HepG2 (cell line): ENCODE measurements at places on chromosomes 12 and 14.

DNA sequence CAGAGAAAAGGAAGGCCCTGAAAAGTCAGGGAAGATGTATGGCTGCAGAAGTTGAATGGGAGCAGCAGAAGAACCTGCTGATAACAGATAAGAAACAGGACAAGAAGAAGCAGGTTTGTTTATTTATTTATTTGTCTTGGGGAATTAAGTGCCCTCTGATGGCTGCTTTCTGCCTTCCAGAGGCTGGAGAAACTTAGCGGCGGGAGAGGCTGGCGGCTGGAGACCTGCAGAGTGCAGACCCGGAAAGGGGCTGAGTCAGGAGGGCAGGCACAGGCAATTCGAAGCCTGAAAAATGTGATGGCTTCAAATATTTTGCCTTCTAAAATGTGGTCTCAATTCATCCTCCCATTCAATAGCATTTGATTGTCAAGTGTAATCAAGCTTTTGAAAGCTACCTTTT lies 168.2 kb upstream of the GZMB start:
- H3K4me3 ChIP-seq: no peak overlapping the region
- H3K4me1 ChIP-seq: peaks cover 40% of the 10 kb centered on the region
- no peaks in the 10 kb centered on the region for H3K36me3 ChIP-seq
- H3K27ac ChIP-seq: no peak overlapping the region
- DNase-seq: no peak

- no peaks in the 10 kb centered on the region; the same call in 1 of the 2 replicates for H3K36me3 ChIP-seq
- no peaks in the 10 kb centered on the region; the same call in 2 of the 3 replicates for H3K27me3 ChIP-seq
- DNase-seq: no peak
Measured at GRCh38 chr12:62934239-62934798, 631 bp downstream of the PPM1H start.

- peaks cover 28% of the 10 kb centered on the region for H3K4me1 ChIP-seq
- H3K4me3 ChIP-seq: no peak overlapping the region
- H3K27ac ChIP-seq: no peak overlapping the region
- H3K36me3 ChIP-seq: no peaks in the 10 kb centered on the region
- H3K27me3 ChIP-seq: peaks cover 4% of the 10 kb centered on the region; the same call in 1 of the 3 replicates
- DNase-seq: peak; percentile 69
Measured at GRCh38 chr12:109432842-109433304, 44.2 kb downstream of the KCTD10 start.

- no peaks in the 10 kb centered on the region for H3K36me3 ChIP-seq
- H3K4me3 ChIP-seq: no peak overlapping the region
- peak; percentile 77 for DNase-seq
- no peak overlapping the region for H3K27ac ChIP-seq
- H3K4me1 ChIP-seq: no peaks in the 10 kb centered on the region
Measured at GRCh38 chr14:37985826-37986470, 221.8 kb upstream of the SSTR1 start.

GRCh38 chr14:54676812-54677708 lies 110.1 kb downstream of the SAMD4A start:
- H3K4me3 ChIP-seq: no peak overlapping the region
- no peak for DNase-seq
- peaks cover 20% of the 10 kb centered on the region for H3K4me1 ChIP-seq
- H3K27ac ChIP-seq: no peak overlapping the region

DNA sequence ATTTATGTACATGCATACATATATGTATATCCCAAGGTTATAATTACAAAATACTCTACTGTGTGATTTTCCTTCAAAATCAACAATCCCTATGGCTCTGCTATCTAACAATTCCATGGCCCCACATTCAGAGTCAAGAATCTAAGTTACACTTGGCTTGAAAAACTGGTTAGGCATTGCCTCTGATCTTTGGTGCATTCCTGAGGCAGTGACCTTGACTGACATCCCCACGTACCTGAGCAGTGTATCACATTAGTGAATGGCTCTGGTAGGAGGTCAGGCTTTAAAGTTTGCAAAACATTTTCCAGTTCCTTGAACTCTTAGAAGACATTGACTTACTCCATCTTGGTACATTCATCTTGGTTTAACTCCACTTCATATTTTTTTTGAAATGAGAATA lies 8.5 kb upstream of the STON2 start:
- H3K4me1 ChIP-seq: peaks cover 22% of the 10 kb centered on the region
- no peaks in the 10 kb centered on the region for H3K27me3 ChIP-seq
- H3K36me3 ChIP-seq: no peaks in the 10 kb centered on the region
- DNase-seq: peak; percentile 73
- H3K4me3 ChIP-seq: no peak overlapping the region

- H3K27me3 ChIP-seq: peaks cover 14% of the 10 kb centered on the region; the same call in 1 of the 3 replicates
- H3K4me1 ChIP-seq: peaks cover 6% of the 10 kb centered on the region; the same call in 1 of the 2 replicates
- H3K36me3 ChIP-seq: no peaks in the 10 kb centered on the region
- no peak overlapping the region for H3K27ac ChIP-seq
- DNase-seq: no peak
- no peak overlapping the region for H3K4me3 ChIP-seq
Measured at GRCh38 chr12:116604951-116605641, 45.9 kb downstream of the MAP1LC3B2 start.

GRCh38 chr14:71448431-71449315 lies 483.6 kb upstream of the RGS6 start:
- no peak for DNase-seq
- no peaks in the 10 kb centered on the region for H3K4me1 ChIP-seq
- no peaks in the 10 kb centered on the region for H3K36me3 ChIP-seq
- H3K27me3 ChIP-seq: no peaks in the 10 kb centered on the region

DNA sequence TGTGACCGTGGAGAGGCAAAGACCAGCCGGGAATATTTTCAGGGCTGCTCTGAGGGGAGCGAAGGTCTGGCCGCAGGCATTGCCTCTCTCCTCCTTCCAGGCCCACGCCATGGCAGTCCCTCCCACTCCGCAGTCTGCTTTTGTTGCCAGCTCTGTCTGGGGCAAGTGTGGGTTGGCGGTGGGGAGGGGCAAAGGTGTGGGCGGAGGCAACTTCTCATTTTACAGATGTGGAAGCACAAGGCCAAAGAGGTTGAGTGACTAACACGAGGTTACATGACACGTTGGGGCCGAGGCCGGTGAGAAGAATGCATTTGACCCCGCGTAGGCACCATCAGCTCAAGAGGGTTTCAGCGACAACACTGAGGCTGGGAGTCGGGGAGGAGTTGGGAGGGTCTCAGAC lies 6.1 kb upstream of the FAIM2 start:
- H3K36me3 ChIP-seq: no peaks in the 10 kb centered on the region
- peaks cover 25% of the 10 kb centered on the region; the same call in 2 of the 3 replicates for H3K27me3 ChIP-seq
- H3K4me3 ChIP-seq: no peak overlapping the region
- H3K4me1 ChIP-seq: peaks cover 9% of the 10 kb centered on the region; the same call in 1 of the 2 replicates
- H3K27ac ChIP-seq: no peak overlapping the region

GRCh38 chr12:109087250-109087649 lies 6.0 kb downstream of the ALKBH2 start:
- peak overlapping the region; percentile 38 for H3K27ac ChIP-seq
- no peak overlapping the region for H3K4me3 ChIP-seq
- H3K4me1 ChIP-seq: peaks cover 71% of the 10 kb centered on the region
- H3K36me3 ChIP-seq: peaks cover 43% of the 10 kb centered on the region
- DNase-seq: peak; percentile 82

DNA sequence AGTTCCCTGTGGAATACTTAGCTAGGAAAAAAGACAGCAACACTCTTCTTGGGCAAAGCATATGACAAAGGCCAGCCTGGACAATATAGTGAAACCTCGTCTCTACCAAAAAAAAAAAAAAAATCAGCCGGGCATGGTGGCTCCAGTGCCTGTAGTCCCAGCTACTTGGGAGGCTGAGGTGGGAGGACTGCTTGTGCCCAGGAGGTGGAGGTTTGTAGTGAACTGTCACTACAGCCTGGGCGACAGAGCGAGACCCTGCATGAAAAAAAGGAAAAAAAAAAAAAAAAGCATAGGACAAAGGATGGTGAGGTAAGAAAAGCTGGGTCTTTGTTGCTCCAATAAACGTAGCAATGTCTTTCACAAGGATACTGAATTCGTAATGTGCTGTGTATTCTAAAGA lies 1.1 kb downstream of the TXNDC16 start:
- DNase-seq: no peak
- peak overlapping the region; percentile 74 for H3K27ac ChIP-seq
- no peaks in the 10 kb centered on the region for H3K36me3 ChIP-seq
- H3K4me3 ChIP-seq: peak overlapping the region; percentile 66
- H3K27me3 ChIP-seq: no peaks in the 10 kb centered on the region
- H3K4me1 ChIP-seq: peaks cover 38% of the 10 kb centered on the region

DNA sequence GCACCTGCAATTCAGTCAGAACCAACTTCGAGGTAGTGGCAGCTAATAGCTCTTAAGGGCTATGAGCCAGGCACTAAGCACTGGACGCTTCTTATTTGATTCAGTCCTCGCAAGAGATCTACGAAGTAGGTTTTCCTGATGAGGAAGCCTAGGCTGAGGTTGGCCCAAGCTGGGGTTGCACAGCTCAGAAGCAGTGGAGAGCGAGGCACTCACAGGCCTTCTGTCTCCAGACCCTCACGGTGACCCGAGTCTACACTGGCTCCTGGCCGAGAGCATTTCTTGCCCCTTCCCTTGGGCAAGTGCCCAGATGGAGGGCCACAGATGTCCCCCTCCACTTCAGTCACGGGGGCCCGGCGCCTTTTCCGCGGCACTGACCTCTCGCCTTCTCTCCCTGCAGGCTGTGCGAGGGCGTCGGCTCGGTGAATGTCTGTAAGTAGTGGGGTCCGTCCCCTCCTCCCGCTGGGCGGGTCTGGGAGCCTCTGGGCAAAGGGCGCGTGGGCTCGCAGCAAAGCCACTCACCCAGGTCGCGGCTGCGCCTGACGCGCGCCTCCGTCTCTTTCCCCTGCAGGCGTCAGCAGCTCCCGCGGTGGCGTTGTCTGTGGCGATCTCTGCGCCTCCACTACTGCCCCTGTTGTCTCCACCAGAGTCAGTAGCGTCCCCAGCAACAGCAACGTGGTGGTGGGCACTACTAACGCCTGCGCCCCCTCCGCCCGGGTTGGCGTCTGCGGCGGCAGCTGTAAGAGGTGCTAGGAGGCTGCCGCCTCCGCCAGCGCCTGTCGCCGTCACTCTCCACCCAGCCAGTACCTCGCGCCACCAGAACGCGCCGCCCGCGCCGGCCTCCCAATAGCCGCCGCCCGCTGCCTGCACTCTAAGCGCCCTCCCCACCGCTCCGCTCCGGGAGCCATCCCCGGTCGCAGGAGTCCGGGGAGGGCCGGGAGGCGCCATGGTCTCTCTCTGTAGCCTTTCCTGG lies 13.1 kb downstream of the KRT83 start:
- H3K27ac ChIP-seq: no peak overlapping the region
- DNase-seq: no peak
- peak overlapping the region; percentile 27; the same call in 1 of the 2 replicates for H3K4me3 ChIP-seq
- H3K4me1 ChIP-seq: peaks cover 21% of the 10 kb centered on the region
- no peaks in the 10 kb centered on the region; the same call in 1 of the 2 replicates for H3K27me3 ChIP-seq

GRCh38 chr12:46790066-46790465 lies 35.7 kb downstream of the SLC38A4 start:
- H3K27ac ChIP-seq: no peak overlapping the region
- no peak overlapping the region for H3K4me3 ChIP-seq
- DNase-seq: no peak
- H3K27me3 ChIP-seq: no peaks in the 10 kb centered on the region
- peaks cover 13% of the 10 kb centered on the region for H3K4me1 ChIP-seq
- H3K36me3 ChIP-seq: no peaks in the 10 kb centered on the region
